Natural killer cell treated with Interleukin-12 subunit alpha and Interleukin-12 subunit beta and Interleukin-15 and Interleukin-18, amount 100 ng/mL, for 72 hours (primary cell): ENCODE measurements at places on chromosomes 2 and 18. TPM values are rescaled to one million over a fixed set of nuclear protein-coding genes. Genes with fewer than 3 reads are reported as not detected.
A peak's percentile ranks its signal among the peaks of the same experiment; 100 is the strongest.

DNA sequence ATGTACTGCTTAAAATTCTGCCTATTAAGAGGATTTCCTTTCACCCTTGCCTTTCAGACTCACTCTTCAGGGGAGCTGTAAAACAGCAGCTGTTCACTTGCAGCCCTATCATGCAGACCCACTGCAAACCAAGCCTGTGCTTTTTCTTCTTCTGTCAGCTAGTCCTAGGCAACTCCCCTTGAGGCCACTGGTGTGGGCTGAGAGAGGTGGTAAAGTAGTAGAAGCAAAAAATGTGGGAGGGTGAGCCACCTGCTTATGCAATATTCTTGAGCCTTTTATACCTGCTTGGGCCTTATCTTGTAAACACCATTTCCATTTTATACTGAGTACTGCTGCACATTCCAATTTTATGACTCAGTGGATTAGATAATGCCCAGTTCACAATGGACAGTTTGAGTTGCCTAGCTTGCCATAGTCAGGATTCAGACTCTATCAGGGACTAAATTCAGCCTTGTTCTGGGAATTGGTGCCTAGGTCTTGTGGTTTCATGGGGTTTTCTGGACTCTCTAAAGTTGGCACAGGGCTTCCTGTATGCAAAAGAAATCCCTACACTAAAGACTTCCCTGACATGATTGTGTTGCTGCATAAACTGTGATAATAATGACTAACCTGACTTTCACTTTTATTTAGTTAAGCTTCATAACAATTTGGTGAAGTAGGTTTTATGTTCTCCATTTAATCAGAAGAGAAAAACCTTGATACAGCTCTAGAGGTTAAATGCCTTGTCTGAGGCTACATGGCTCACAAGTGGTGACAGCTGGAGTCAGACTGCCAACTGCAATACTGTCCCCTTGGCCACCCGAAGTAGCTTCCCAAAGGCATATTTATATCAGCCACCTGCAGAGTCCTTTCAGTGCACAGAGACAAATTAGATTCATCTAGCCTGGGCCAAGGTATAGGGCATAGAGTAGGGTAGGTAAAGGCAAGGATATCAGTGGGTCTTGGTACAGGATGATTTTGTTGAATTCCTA is 47.4 kb upstream of the KDM3A start:
- no peak overlapping the region for H3K4me3 ChIP-seq
- H3K36me3 ChIP-seq, result no peaks in the 10 kb centered on the region
- DNase-seq, result no peak
- no peaks in the 10 kb centered on the region for H3K4me1 ChIP-seq

GRCh38 chr18:58695772-58696171 is 24.5 kb downstream of the MALT1 start:
- no peaks in the 10 kb centered on the region for H3K27me3 ChIP-seq
- peaks cover 12% of the 10 kb centered on the region for H3K36me3 ChIP-seq
- no peak for DNase-seq
- peak overlapping the region; percentile 28 for H3K4me3 ChIP-seq
- H3K4me1 ChIP-seq, result peaks cover 44% of the 10 kb centered on the region

- H3K4me1 ChIP-seq, result no peaks in the 10 kb centered on the region
- no peak for DNase-seq
- H3K4me3 ChIP-seq, result no peak overlapping the region
Measured at GRCh38 chr18:78580835-78581339, 398.7 kb upstream of the SALL3 start.

GRCh38 chr2:104734937-104735586 is 118.9 kb upstream of the POU3F3 start:
- DNase-seq, result no peak
- no peaks in the 10 kb centered on the region for H3K36me3 ChIP-seq
- no peak overlapping the region for H3K27ac ChIP-seq
- H3K27me3 ChIP-seq, result peaks cover 7% of the 10 kb centered on the region

The TMX3 gene
- total RNA-seq, result 64.8 TPM

- no peak overlapping the region for H3K4me3 ChIP-seq
- H3K27ac ChIP-seq, result no peak overlapping the region
- H3K27me3 ChIP-seq, result peaks cover 70% of the 10 kb centered on the region
- DNase-seq, result no peak
- H3K4me1 ChIP-seq, result no peaks in the 10 kb centered on the region
Measured at GRCh38 chr2:98175811-98176210, 88.8 kb downstream of the VWA3B start.

GRCh38 chr18:48230467-48231113 is 178.6 kb downstream of the ZBTB7C start:
- H3K4me3 ChIP-seq, result no peak overlapping the region
- peaks cover 15% of the 10 kb centered on the region for H3K4me1 ChIP-seq
- no peaks in the 10 kb centered on the region for H3K36me3 ChIP-seq
- no peak overlapping the region for H3K27ac ChIP-seq

The ZNF521 gene
- total RNA-seq, result not detected

GRCh38 chr2:18136881-18137475 is 258.5 kb downstream of the KCNS3 start:
- H3K36me3 ChIP-seq, result peaks cover under 1% of the 10 kb centered on the region
- H3K4me1 ChIP-seq, result no peaks in the 10 kb centered on the region
- no peak overlapping the region for H3K4me3 ChIP-seq

The TFPI gene
- total RNA-seq, result 0.56 TPM

- no peaks in the 10 kb centered on the region for H3K27me3 ChIP-seq
- no peak overlapping the region for H3K27ac ChIP-seq
- H3K4me1 ChIP-seq, result peaks cover 18% of the 10 kb centered on the region
- H3K36me3 ChIP-seq, result peaks cover 48% of the 10 kb centered on the region
Measured at GRCh38 chr2:8796878-8797550, 40.4 kb downstream of the KIDINS220 start.

GRCh38 chr18:64244571-64244970 is 95.7 kb upstream of the LINC00305 start:
- no peaks in the 10 kb centered on the region for H3K4me1 ChIP-seq
- H3K27me3 ChIP-seq, result no peaks in the 10 kb centered on the region
- no peaks in the 10 kb centered on the region for H3K36me3 ChIP-seq
- H3K27ac ChIP-seq, result no peak overlapping the region
- no peak for DNase-seq
- H3K4me3 ChIP-seq, result no peak overlapping the region

DNA sequence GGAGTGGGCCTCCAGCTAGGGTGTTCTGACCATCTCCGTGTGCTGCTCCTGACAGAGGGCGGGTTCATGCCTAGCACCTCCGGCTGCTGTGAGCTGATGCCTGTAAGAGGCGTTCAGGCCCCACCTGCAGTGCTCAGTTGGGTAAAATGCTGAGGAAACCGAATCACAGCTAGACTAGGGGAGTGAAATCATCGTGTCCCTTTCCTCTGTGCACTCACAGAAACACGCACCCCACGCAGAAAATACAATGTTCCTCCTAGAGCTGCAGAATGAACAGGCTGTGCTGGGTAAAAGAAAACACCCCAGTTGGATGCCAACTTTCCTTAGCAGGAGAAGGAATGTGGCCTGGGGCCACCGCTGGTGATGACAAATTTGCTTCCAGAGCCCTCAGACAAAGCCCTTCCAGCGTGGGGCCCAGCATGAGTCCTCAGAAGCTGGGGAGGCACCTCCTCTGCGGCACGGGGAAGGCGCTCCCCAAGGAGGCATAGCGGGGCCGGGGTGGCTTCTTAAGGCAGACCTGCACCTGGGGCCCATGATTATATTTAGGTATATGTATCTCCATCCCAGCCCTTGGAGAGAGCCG is 16.3 kb upstream of the ARHGEF4 start:
- no peak for DNase-seq
- H3K4me3 ChIP-seq, result no peak overlapping the region
- no peaks in the 10 kb centered on the region for H3K36me3 ChIP-seq
- H3K4me1 ChIP-seq, result peaks cover 16% of the 10 kb centered on the region
- peaks cover 5% of the 10 kb centered on the region for H3K27me3 ChIP-seq
- no peak overlapping the region for H3K27ac ChIP-seq

The TGFA gene
- 1.6 TPM for total RNA-seq

GRCh38 chr18:75198036-75198435 is 10.9 kb downstream of the PTGR3 start:
- DNase-seq, result no peak
- H3K27ac ChIP-seq, result no peak overlapping the region
- no peak overlapping the region for H3K4me3 ChIP-seq
- peaks cover 6% of the 10 kb centered on the region for H3K36me3 ChIP-seq
- peaks cover 5% of the 10 kb centered on the region for H3K4me1 ChIP-seq
- no peaks in the 10 kb centered on the region for H3K27me3 ChIP-seq

The MAPK4 gene
- not detected for total RNA-seq

The GPR45 gene
- total RNA-seq, result not detected

The APCDD1 gene
- total RNA-seq, result not detected

GRCh38 chr2:19073522-19073921 is 284.9 kb downstream of the OSR1 start:
- no peak overlapping the region for H3K27ac ChIP-seq
- H3K27me3 ChIP-seq, result no peaks in the 10 kb centered on the region
- no peaks in the 10 kb centered on the region for H3K36me3 ChIP-seq
- no peak overlapping the region for H3K4me3 ChIP-seq
- no peak for DNase-seq

The PARD6G gene
- not detected for total RNA-seq

DNA sequence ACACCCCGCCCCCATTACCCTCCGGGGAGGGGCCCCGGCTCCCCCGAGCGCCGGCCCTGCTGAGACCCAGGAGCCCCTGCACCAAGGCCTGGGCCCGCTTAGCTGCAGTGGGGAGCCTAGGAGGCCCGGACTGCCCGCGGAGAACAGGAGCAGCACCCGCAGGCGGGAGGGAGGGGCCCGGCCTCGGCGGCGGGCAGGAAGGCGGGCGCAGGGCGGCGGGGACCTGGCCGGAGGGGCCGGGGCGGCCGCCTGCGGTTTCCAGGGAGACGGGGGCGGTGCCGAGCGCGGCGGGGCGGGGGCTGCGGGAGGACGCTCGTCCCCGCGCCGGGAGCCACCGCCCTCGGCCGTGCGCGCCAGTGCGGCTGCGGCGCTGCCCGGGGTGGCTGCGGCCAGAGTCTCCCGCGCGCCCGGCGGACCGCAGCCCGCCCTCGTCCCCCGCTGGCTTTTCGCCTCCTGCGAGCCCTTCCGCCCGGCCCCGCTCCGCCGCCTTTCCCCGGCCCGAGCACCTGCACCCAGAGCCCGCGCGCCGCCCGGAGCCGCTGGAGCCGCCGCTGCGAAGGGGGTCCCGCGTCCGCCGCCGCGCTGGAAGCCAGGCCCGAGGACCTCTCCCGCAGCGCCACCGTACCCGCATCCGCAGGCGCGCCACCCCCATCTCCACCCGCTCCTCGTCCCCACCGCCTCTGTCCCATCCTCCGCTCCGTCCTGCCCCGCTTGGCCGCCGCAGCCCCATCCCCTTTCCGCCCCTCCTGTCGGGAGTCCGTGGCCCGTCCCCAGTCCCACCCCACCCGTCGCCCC is 17.2 kb downstream of the GPC1 start:
- H3K4me3 ChIP-seq, result peak overlapping the region; percentile 41
- no peak for DNase-seq
- no peaks in the 10 kb centered on the region for H3K36me3 ChIP-seq
- H3K4me1 ChIP-seq, result peaks cover 14% of the 10 kb centered on the region
- H3K27me3 ChIP-seq, result peaks cover 10% of the 10 kb centered on the region

The HOXD8 gene
- not detected for total RNA-seq

The ATP6V1B1 gene
- total RNA-seq, result 7.2 TPM

DNA sequence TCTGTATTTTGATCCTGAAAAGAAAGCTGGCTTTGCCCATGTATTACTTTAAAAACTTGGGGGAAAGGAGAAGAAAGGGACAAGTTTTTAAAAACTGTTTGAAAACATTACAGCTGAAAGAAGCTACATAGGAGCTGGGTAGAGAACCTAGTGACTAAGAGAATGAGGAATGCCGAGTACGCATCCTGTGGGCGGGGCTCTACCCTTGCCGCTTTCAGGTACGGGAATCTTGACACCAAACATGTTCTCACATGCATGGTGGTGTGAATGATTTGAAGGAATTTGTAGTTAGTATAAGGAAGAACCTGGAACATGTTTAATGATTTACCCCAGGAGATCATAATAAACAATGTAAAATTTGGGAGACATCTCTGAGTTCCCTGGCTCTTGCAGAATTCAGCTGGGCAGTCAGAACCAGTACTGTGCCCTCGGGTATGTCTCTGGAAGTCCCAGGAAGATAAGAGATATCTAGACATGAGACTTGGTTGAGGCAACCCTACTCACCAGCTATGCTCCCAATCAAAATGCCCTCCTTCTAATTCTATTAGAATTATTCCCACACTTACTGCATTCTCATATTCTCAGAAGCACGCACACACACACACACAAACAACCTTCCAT is 16.5 kb upstream of the TGFA start:
- peaks cover 35% of the 10 kb centered on the region for H3K27me3 ChIP-seq
- no peak overlapping the region for H3K27ac ChIP-seq
- no peaks in the 10 kb centered on the region for H3K36me3 ChIP-seq
- no peak overlapping the region for H3K4me3 ChIP-seq
- no peak for DNase-seq

The SGO2 gene
- 31.0 TPM for total RNA-seq

GRCh38 chr2:33911327-33911726 is 312.2 kb upstream of the FAM98A start:
- DNase-seq, result no peak
- H3K36me3 ChIP-seq, result no peaks in the 10 kb centered on the region
- no peaks in the 10 kb centered on the region for H3K4me1 ChIP-seq
- H3K27ac ChIP-seq, result no peak overlapping the region

DNA sequence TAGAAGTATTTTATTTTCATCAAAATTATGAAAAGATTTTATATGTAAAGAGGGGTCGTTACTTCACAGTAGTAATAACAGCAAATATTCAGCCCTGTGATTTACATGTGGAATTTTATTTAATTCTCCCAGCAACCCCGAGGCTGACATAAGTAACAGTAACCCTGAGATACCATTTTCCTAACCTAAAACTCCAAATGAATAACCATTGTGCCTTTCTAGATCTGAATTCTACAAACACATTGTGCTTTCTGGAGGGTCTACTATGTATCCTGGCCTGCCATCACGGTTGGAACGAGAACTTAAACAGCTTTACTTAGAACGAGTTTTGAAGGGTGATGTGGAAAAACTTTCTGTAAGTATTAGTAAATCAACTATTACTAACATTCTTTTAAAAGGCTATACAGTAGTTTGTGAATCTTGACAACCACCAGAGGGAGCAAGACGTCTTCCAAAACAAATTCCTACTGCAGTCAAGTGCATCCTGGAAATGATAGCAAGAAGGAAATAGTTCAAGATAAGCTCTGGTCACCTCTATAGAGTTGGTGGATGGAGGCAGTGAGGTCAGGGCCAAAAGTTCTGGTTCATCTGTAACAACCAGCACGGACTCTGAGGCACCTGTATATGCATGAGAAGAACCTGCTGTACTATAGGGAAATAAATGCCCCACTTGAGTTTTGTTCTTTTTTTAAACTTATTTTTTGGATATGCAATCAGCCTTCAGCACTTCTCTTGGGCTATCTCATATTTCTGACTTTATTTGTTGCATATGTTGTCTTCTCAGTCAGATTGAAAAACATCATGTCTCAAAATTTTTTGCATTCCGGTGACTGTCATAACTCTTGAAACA is 37.4 kb downstream of the ACTR2 start:
- no peak overlapping the region for H3K27ac ChIP-seq
- H3K4me1 ChIP-seq, result peaks cover 31% of the 10 kb centered on the region
- no peak for DNase-seq
- no peaks in the 10 kb centered on the region for H3K27me3 ChIP-seq
- H3K36me3 ChIP-seq, result peaks cover 39% of the 10 kb centered on the region

- no peak overlapping the region for H3K4me3 ChIP-seq
- H3K4me1 ChIP-seq, result no peaks in the 10 kb centered on the region
- no peak overlapping the region for H3K27ac ChIP-seq
- no peak for DNase-seq
- H3K36me3 ChIP-seq, result no peaks in the 10 kb centered on the region
- no peaks in the 10 kb centered on the region for H3K27me3 ChIP-seq
Measured at GRCh38 chr2:82340578-82341053, 2036.1 kb upstream of the LRRTM1 start.

The ALPG gene
- not detected for total RNA-seq

The SERPINB10 gene
- total RNA-seq, result not detected
